ENCODE measurements at places on chromosomes 1 and 21.

DNA sequence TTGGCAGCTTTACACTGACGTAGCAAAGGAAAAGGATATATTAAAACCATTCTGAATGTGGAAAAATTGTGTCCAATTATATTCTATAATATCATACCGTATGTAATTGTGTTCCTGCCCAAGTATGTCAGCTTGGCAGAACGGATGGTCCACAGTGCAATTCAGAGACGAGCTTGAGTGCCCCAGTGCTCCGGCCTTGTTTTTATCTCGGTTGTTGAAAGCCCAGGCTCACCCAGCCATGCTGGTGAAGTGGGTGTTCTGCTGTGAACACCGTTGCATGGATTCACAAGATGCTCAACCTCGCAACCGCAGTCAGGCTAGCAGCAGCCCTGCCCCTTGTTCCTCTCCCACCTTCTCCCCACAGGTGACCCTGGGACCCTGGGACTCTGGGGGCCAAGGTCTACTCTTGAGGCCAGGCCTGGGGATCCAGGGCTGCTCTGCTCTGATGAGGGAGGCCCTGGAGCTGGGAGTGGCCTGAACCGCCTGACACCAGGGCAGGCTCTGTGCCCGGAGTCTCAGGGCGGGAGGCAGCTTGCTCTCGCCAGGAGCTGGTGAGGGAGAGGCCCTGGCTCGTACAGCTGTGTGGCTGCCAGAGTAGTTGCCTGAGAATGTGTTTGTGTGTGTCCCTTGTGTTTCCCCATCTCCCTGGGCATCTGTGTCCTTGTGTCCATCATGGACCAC, 11.2 kb downstream of the PTPRF start:
- DNase-seq: peak; percentile 83

GRCh38 chr1:199010933-199011332, 372.1 kb downstream of the PTPRC start:
- no peak for DNase-seq

DNA sequence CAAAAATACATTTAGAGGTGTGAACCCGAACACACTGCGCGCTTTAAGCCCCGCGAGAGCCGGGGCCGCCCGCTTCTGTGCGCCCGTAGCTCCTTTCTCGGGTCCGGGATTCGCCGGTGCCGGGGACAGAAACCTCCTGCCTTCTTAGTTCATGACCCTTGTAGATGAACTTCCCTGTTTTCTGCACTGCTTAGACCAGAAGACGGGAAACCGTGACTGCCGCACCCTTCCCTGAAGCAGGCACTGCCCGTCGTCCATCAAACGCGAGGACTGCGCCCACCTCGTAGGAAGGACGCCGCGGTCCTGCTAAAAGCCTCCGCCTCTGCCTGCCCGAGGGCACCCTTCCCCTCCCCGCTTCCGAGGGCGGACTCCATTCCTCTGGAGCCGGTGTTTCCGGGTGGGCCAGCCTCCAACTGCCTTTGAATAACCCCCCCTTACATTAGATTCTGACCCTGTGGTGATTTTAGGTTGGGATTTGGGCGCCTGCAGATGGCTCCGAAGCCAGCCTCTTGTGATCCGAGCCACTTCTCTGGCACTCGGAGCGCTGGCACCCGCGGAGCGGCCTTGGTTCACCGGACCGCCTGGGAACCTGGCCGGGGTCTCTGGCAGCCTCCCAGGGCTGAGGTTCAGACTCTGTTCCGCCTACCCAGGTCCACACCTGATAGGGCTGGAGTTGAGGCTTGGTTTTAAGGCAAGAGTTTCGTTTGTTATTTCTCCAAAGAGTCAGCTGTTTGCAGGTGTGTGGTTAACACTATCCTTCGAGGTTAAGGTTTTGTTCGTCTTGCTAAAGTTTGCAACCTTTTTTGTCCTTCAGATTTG, 1.2 kb upstream of the PTTG1IP start:
- peak; percentile 93 for DNase-seq

GRCh38 chr1:213687832-213688231, 299.9 kb upstream of the PROX1 start:
- DNase-seq: no peak

- no peak for DNase-seq
These were observed 17.6 kb downstream of the ESRRG start for GRCh38 chr1:216705676-216706075.

DNA sequence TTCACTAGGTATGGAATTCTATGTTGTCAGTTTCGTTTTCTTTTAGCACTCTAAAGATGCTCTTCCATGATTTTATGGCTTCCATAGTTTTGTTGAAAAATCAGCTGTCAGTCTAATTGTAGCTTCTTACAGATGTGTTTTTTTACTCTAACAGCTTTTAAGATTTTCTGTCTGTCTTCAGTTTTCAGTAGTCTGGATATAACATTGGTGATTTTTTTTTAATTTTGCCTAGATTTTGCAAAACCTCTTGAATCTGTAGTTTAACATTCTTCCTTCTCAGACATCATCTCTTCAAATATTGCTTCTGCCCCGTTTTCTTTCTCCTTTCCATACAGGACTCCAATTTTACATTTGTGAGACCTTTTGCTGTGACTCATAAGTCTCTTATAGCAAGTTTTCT, 17.9 kb upstream of the DYRK1A start:
- no peak for DNase-seq

DNA sequence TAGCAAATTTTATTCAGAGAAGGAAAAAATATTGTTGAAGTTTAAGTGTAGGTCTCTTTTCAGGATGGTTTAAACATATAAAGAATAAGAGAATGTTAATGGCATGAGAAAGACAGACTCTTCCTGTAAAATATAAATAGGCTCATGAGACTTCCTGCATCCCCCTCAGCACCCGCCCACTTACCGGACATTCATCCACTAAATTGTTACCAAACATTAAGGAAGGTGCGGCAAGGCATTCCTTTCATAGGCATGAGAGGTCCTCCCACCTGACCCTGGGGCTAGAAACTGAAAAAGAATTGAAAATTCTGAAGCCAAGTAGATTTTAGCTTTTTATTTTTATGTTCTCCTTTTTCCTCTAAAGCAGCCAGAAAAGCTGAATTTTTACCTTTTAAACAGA, 10.6 kb upstream of the USP1 start:
- no peak for DNase-seq

- DNase-seq: no peak
These were observed 199.6 kb downstream of the DPYD start for GRCh38 chr1:97721221-97721620.

GRCh38 chr1:226790545-226791181, 51.6 kb upstream of the ITPKB start:
- DNase-seq: no peak

- no peak for DNase-seq
These were observed 66.6 kb downstream of the HIVEP3 start for GRCh38 chr1:41852091-41852490.

DNA sequence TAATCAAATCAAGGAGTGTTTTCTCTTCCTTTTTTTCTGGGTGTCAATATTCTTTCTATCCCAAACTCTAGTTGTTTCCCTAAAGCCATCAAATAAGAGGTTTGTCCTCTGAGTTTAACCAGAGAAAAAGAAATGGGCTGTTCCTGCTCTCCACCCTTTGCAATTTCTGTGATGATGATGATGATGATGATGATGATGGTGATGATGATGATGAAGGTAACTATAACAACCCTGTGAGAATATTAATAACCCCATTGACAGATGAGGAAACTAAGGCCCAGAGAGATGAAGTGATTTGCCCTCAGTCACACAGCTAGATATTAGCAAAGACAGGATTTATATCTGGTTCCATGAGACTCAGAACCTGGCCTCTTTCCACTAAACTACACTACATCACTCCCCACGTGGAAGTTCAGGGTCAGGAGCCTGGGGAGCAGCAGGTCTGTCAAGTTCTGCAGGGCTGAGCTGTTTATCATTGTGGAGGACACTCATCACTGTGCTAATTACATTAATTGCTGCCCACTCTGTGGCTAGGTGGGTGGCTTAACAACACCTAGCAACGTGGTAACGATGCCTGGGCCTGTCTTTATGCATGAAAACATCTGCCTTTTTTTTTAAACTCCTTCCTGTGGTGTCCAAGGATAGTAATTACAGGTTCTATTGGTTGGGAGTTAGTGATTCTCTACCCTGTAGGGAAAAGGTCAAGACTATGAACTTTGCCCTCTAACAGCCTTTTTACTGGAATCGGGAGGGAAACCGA, 19.0 kb upstream of the JUN start:
- DNase-seq: no peak

GRCh38 chr1:245336149-245336983, 181.6 kb downstream of the KIF26B start:
- no peak for DNase-seq

DNA sequence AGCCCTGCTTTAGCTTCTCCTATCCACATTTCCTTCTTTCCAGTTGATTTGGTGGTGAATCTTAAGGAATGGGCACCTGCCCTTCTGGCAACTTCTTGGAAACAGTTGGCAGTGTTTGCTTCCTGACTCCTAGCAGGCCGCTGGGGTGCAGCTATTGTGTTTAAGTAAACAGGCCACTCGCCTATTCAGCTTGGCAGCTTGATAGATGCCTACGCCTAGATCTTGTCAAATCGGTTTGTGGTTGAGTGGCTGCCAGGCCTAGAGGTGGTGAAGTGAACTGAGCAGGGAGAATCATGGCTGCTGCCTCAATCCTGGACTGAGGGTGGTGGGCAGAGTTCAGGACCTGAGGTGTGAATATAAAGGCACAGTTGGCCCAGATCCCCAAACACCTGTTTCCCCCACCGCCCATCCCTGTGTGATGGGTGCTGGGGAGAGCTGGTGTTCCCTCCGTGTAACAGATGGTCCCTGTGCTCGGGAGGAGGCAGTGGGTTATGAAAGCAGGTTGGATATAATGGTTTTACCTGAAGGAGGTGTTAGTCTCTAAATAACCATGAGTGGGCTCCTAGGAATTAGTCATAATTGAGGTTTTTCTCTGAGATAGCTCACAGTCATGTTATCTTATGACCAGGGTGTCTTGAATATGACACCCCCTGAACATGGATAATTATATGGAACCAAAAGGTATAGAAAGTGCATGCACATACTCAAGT, 940 bp upstream of the PLA2G2C start:
- DNase-seq: no peak

DNA sequence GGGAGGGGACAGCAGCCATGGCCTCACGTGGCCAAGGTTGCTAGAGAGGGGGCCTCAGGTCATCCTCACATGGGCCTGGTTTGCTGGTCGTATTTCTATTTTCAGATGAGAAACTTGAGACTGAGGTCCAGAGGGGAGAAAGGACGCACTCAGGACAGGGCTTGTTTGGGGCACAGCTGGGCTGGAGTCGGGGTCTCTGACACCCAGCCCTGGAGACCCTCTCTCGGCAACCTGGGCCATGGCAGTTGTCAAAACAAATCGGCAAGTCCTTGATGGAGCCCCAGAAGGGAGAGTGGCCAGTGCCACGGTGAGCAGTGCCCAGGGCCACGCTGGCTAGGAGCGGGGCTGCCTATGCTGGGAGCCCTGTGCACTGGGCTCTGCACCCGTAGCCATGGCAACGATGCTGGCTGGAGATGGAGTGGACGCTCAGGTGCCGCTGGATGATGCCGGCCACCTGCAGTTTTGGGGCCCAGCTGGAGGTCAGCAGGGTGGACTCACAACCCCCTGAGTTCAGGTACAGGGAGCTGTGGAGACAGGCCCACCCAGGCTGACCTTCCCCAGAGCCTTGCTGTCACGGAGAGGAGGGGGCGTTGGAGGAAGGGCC, 11.1 kb downstream of the LRRC3 start:
- no peak for DNase-seq

DNA sequence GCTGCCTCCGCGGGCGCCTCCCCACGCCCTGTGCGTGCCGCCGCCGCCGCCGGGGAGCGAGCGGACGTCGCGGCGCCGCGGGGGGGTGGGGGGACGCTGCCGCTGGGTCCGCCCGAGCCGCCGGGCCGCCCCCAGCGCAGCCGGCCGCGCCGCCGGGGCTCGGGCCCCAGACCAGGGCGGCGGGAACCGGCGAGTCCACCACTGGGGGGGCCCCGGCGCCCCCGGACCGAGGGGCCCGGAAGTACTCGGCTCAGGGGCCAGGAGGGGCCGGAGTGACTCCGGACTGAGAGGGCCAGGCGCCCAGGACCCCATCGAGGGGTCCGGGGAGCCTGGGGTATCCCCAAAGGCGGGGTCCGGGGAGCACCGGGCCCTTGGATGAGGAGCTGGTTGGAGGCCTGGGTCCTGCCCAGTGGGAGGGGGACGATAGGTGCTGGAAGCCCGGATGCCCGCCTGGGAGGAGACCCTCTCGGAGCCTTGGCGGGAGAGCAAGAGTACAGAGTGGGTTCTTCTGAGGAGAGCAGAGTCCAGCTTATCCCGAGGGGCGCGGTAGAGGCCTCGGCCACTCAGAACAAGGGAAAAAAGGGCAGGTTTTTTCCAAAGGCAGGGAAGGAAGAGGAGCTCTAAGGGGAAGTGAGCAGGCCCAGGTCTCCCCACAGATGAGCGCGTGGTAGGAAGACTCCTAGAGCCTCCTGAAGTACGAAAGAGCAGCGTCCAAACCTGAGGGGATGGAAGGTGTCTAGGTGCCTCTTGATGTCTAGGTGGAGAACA, 556 bp downstream of the GMEB1 start:
- peak; percentile 93 for DNase-seq

GRCh38 chr1:9443913-9444445, 95.3 kb upstream of the SLC25A33 start:
- DNase-seq: no peak

DNA sequence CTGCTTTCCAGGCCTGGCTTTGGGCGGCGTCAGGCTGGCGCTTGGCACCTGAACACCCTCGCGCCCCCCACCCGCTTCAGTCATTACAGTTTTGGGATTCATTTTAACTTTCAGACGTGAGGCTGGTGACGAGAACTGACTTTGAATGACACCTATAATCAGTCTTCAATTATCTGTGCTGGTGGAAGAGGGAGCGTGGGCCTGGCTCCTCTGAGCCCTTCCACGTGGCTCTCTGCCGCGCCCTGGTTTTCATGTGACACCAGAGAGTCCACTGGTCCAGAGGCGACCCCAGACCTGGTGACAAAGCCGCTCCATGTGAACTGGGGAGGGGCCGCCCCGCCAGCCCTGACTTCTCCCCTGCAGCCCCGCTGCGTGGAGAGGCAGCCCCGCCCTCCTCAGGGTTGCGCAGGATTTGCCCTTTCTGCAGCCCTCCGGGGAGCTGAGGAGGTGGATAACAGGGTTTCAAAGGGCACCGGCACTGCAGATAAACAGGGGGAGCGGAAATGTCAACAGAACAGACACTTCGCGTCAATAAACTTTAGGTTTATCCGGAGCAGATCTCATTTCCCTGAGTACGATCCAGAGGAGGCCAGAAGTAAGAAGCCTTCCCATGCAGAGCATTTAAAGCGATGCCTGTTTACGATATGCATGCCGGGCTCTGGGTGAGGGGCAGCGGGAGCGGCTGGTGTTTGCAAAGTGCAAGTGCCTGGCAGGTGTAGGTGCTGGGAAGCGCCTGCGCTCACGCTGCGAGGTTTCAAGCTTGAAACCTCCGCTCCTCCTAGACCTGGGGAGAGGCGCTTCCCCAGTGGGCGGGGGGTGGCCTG, 56.4 kb downstream of the AJAP1 start:
- DNase-seq: peak; percentile 59

DNA sequence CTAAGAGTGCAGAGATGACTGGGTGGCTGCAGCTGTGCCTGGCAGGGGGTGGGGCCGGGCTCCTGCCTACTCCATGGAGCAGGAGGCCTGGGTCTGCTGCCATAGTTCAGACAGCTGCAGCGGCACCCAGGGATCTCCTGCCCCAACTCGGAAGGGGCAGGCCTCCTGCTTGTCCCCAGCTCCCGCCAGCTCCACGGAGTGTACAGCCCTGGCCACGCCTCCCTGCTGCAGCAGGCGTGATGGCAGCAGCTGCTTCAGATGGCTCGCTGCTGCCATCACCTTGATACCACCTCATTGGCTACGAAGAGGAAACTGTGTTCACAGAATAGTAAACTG, 35.9 kb downstream of the ACTL8 start:
- no peak for DNase-seq
